ENCODE measurements at places on chromosomes 5 and 9. TPM values are rescaled to one million over a fixed set of nuclear protein-coding genes. Genes with fewer than 3 reads are reported as not detected.

DNA sequence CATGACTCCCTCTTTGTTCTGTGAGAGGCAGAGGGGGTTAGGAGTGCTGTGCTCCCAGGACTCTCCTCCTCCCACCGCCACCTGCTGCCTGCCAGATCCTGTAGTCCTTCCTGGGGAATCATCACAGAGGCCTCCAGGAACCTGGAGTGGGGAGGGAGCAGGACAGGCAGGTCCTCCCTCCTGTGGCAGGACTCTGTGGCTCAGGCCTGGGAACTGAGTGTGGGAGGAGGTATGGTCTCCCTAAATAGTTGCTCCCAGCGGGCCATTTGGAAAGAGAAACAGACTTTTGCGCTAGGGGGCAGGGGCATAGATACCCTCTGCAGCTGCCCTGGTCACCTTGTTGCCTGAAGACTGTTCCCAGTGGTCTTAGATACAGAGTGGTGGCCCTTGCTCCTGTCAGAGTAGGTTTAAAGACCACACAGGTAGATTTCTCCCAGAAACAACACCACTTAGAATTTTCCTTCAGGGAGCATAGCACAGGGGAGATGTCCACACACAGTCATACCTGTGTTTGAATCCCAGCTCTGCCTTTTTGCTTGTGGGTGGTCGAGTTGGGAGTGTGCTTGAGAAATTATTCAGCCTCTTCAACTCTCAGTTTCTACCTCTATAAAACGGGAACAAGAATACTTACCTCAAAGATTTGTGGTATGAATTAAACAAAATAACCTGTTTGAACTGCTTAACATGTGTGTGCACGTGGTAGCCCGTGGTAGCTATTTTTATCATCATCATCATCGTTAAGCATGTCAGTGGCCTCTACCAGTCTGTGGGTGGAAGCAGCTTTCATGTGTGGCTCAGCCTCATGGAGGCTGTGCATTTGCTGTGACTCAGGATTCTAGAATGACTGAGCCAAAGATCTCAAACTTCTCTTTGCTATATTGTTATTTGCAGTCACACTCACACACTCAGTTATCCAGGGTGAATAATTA, 55.8 kb downstream of the SLC22A5 start:
- no peak for DNase-seq
- peak overlapping the region; percentile 49 for H3K27ac ChIP-seq
- H3K4me3 ChIP-seq: no peak overlapping the region
- peaks cover 49% of the 10 kb centered on the region for H3K4me1 ChIP-seq
- H3K36me3 ChIP-seq: no peaks in the 10 kb centered on the region

DNA sequence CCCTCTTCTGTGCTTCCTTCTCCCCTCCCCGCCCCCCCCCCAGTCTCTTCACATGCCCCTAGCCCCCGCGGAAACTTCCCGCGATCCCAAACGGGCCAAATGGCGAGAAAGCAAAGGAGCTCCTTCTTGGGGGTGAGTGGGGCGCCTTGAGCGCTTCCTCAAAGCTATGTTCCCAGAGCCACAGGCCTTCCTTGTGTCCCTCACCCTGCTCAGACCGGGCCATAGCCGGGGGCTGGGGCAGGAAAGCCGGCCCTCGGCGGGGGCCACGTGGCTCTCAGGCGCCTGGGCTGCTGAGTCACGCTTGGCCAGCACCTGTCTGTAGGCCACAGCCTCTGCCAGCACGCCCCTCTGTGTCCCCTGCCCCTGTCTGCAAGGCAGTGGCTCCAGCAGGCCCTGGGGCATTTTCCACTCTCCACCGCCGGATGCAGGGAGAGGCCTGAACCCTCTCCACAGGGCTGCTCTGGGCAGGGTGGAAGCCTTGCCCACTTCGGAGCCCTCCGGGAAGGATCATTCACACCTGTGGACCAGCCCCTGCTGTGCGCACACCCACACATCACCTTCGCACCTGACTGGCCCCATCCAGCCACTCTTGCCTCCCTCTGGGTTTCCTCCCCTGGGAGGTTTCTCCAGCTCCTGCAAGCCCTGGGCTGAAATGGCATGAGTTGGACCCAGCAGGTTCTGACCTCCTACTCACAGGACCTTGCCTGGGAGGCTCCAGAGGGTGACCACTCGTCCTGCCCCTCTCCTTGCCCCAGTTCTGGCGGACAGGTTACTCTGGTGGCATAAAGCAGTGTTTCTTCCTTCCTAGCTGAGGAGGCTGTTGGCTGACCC, 1.2 kb upstream of the SQSTM1 start:
- H3K27me3 ChIP-seq: no peaks in the 10 kb centered on the region
- peaks cover 48% of the 10 kb centered on the region for H3K4me1 ChIP-seq
- no peak for DNase-seq

GRCh38 chr9:3479514-3480352, 46.1 kb downstream of the RFX3 start:
- H3K27me3 ChIP-seq: no peaks in the 10 kb centered on the region
- no peaks in the 10 kb centered on the region for H3K4me1 ChIP-seq
- H3K4me3 ChIP-seq: no peak overlapping the region

- H3K4me1 ChIP-seq: no peaks in the 10 kb centered on the region
- no peak overlapping the region for H3K4me3 ChIP-seq
- no peak overlapping the region for H3K27ac ChIP-seq
- DNase-seq: no peak
- no peaks in the 10 kb centered on the region for H3K27me3 ChIP-seq
- no peaks in the 10 kb centered on the region for H3K36me3 ChIP-seq
Measured at GRCh38 chr9:105151686-105151995, 92.8 kb upstream of the SLC44A1 start.

GRCh38 chr9:98865284-98865875, 57.9 kb downstream of the GALNT12 start:
- H3K27ac ChIP-seq: no peak overlapping the region
- H3K4me1 ChIP-seq: no peaks in the 10 kb centered on the region

- no peaks in the 10 kb centered on the region for H3K27me3 ChIP-seq
- H3K4me1 ChIP-seq: no peaks in the 10 kb centered on the region
- H3K27ac ChIP-seq: no peak overlapping the region
- DNase-seq: no peak
Measured at GRCh38 chr5:4226565-4226964, 630.9 kb downstream of the IRX1 start.

DNA sequence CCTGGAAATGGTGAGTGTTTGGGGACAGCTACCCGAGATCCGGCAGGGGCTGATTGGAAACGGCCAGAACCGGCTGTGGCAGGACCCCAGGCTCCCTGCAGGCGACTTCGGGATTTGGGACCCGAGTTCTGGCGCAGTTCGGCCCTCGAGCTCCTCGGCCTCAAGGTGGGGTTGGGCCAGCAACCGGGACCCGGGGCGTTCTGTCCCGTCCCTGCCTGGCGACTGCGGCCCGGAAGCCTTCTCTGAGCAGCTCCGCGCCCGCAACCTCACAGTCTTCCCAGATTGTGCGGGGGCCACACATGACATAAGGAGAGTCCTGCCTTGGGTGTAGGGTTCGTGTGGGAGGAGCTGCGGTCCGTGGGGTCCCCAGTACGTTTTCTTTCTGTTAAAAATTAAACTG, 23.2 kb upstream of the NEURL1B start:
- no peak for DNase-seq
- H3K36me3 ChIP-seq: no peaks in the 10 kb centered on the region
- H3K27ac ChIP-seq: no peak overlapping the region
- H3K4me3 ChIP-seq: no peak overlapping the region

The LURAP1L gene
- total RNA-seq: 6.8 TPM

The BTNL8 gene
- total RNA-seq: not detected

The HTR1A gene
- not detected for total RNA-seq
